ENCODE measurements at places on chromosomes 11 and 22.

DNA sequence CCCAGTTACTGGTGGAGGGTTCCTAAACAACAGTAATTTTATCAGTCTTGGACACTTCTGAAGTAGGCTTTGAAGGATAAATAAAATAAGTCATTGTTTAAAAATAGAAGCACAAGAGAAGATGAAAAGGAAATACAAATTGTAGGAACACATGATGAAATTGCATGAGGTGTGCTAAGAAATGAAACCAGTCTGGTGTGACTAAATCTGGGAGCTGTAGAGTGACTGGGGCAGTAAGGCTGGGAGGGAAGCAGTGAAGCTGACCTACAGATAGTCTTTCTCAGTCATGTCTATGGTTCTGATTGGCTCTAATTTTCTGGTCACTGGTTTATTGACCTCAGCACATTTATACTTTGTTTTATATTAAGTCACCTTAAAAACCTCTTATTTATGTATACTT lies 139.1 kb downstream of the SLC17A6 start:
- DNase-seq, result no peak

GRCh38 chr11:119403021-119403420 lies 20.0 kb downstream of the THY1 start:
- DNase-seq, result no peak

DNA sequence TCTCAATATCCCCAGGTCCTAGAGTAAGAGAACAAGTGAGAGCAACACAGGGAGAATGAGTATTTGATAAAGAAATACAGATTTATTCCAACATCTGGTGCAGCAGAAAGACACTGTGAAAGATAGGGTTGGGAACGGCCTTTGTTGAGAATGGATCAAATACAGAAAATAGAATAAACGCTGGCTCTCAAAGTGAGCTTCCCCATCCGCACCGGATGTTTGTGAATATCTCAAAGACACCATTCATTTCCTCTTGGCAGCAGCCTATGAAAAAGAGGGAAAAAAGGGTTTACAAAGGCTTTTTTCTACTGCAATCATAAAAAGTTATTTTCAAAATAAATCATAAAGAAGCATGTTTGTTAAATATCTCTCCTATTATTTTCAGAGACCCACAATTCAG lies 279.3 kb downstream of the CASP12 start:
- no peak for DNase-seq

- peak; percentile 81 for DNase-seq
Measured at GRCh38 chr11:44559207-44559939, 6.1 kb upstream of the CD82 start.

DNA sequence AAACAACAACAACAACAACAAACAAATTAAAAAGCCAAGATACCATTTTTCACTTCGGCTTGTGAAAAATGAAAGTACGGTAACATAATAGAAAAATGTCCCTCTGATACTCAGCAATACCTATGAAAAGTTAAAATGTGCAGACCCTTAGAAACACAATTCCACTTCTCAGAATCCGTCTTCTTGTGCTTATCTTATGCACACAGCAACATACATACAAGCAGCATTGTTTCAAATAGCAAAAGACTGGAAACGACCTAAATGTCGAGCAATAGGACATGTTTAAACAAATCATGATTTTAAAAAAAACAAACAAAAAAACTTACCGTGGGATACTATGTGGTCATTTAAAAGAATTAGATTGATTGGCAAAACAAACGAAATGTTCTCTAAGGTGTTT lies 26.5 kb downstream of the RBFOX2 start:
- DNase-seq, result no peak

DNA sequence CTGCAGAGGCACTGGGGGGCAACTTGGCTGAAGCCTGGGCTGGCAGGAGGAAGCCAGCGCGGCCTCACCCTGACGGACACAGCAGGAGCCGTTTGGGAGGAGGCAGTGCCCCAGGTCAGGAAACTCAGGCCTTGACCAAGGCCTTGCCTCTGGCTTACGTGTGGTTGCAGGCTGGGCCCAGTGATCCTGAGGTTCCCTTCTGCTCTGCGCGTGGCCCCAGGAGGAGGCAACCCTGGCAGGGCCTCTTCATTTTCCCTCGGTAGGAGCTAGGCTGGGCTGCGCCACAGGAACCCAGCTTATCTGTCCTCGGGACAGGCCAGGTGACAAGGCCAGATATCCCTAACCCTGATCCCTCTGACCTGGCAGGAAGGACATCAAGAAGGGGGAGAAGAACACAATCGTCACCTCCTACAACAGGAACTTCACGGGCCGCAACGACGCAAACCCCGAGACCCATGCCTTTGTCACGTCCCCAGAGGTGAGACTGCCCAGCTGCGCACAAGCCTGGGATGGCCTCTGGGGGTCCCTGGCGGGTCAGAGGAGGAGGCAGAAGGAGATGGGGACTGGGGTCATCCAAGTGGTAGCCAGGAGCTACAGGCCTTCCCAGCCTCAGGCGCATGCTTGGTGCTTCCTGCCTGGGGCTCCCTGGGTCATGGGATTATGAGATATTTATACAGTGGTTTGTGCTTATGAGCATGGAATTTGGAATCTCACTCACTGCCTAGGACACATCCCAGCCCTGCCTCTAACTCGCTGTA lies 20.6 kb downstream of the POLR3H start:
- peak; percentile 66 for DNase-seq

DNA sequence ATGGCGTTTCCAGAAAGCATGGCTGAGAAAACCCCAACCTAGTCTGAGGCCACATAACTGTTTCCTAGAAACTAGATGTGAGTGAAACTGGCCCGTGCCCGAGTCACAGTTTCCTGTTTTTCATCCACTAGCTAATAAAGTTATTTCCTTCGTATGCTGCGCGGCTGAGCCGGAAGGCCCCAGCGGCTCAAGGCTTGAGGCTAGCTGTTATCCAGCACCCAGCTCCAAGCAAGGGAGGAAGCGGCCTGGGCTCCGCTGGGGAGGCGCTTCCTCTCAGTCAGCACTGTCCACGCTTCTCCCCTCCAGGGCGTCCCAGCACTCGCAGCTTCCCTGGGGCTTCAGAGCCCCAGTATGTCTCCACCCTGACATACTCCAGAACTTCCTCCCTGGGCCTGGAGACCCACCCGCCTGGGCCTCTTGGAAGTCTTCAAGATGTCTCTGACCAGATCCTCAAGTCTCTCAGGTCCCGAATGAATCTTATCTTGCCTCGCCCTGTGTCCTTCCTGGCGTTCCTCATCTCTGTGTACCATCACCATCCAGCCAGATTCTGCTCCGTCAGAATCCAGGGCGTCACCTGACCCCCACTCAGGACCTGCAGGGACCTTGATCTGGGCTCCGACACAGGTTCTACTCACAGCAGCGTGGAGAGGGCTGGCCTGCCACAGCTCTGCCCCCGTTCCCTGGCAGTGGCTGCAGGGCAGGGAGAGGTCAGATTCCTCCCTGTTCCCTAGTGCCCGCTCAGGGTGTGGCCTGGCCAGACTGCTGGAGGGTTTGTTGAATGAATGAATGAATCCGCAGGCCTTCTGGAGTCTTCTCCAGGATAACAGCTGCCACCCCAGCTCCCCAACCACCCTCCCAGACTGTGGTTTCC lies 81.9 kb downstream of the LRRC32 start:
- peak; percentile 63 for DNase-seq

DNA sequence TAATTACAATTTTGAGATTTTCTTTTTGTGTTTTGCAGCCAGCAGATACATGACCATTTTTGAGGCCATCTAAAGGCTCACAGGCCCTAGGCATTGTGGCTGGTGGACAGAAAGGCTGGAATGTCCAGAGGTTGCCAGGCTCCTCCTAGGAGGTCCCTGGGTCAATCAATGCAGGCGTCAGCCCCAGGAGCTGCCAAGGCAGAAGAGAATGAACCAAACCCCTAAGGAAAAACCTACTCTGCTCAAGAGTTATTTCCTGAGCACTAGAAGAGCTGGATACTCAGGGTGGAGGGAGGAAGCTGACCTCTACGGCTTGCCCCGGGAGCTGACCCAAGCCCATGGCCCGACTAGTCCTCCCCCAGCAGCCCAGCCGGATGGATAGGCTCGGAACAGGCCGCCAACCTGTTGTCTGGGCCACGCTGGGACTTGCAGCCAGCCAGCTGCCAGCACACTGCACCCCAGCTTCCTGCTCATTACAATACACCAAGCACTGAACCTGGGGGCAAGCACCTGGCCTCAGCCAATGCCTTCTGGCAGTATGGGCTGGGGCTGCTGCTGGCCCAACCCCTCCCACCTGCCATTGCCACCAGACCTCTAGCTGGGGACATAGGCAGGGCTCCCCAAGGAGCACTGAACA lies 5.7 kb upstream of the SCGB1A1 start:
- no peak for DNase-seq

DNA sequence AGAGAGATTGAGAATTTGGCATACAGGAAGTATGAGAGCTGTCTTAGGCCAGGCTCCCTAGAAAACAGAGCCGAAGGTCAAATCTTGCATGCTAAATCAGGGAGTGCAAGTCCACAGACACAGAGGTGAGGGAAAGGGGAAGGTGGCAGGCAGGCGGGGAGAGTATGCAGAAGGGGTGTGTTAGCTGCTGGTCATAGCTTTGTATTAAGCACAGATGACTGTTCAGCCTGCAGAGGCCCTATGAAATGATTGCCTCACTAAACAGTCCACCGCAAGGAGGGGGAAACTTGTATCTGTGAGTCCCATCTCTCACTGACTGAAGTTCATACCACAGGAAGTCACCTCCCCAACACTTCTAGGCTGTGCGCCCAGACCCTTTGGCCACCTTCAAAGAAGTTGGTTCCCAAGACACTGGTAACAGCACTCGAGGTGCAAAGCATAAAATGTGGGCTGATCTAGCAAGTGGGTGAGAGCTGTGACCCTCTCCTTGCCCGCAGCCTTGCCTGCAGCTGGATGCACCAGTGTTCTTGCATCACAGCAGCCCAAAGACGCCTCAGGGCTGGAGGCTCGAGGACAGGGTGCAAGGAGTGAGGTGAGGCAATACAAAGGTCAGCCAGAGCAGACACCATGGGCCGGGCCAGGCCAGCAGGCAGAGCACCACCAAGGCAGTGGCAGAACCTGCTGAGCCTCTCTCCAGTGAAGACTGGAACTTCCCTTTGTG lies 115.3 kb upstream of the TBCEL start:
- DNase-seq, result peak; percentile 66

GRCh38 chr22:37684803-37685615 lies 1.1 kb upstream of the NOL12 start:
- no peak for DNase-seq

- no peak for DNase-seq
Measured at GRCh38 chr22:48637231-48637630, 1190.4 kb downstream of the BRD1 start.

DNA sequence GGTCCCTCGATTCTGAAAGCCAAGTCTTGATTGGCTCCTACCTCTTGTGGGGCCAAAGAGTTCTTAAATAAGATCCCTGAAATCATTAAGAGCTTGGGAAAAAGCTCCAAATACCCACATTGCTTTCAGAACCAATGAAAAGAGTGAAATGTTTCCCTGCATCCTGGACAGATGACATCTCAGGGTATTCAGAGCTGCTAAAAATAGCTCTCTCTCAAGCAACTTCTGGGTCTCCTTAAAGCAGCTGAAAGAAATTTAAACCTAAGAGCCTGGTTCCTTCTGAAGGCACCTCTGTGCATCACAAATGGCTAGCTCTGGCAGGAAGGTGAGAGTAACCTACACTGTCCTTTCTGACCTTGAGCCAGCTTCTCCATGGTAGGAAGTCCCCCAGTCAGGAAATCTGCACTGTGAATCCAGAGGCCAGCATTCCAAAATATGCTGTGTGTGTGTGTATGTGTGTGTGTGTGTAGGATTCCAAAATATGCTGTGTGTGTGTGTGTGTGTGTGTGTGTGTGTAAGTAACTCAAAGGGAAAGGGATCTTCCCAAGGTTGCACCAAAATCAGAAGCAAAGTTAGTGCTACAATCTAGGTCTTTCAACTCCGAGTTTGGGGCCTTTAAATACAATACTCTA lies 50.1 kb downstream of the RELT start:
- DNase-seq, result no peak

- no peak for DNase-seq
Measured at GRCh38 chr11:69866648-69867047, 47.4 kb upstream of the FGF3 start.

DNA sequence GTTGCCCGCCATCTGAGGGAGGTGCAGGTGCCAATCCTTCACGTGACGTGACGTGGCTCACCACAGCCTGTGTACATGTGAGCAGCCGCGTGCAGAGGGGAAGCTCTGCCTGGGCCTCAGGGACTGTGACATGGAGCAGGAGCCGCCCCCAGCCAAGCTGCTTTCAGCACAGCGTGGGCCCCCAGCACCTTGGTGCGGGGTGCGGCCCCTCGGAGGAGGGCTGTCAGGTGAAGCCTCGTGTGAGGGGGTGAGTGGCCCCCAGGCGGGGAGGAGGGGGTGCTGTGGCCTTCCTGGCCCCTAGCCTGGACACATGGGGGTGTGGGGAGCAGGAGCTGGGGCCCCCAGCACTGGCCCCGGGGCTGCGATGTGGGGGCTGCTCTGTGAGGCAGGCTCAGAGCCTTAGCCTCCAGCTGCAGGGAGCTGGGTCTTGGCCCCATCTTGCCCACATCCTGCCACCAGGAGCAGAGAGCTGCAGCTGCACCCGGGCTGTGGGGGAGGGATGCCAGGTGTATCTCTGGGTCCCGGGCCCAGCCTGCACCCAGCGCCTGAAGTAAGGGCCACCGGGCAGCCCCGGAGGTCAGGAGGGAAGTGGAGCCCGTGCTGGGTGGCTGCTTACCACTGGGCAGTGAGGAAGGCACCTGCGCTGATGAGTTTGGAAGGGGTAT lies at the start of gene ADORA2A:
Gene ADORA2A (plus strand): TSS at position 100 of the 665 bp plus-strand sequence. CDS start 5,806 bp downstream, outside the sequence.
- no peak for DNase-seq

DNA sequence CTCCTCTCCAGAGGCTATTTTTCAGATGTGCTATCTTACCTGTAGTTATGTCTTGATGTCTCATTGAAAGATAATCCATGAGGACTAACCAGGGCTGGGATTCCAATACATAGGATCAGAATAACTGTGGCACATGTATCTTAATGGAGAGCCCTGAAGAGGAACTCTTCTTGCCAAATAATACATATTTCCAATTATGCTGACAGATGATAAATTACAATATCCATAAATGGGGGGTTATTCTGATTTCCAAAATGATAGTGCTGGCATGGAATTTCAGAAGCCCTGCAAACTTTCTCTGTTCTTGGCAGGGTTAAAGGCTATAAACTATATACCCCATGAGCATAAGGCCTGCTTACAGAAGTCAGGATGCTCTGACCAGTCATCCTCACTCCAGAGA lies 154.2 kb downstream of the ATG16L2 start:
- DNase-seq, result no peak

- DNase-seq, result no peak
Measured at GRCh38 chr22:23824476-23825245, 14.1 kb downstream of the DERL3 start.

- DNase-seq, result no peak
Measured at GRCh38 chr11:72347691-72348090, 86.6 kb downstream of the CLPB start.

DNA sequence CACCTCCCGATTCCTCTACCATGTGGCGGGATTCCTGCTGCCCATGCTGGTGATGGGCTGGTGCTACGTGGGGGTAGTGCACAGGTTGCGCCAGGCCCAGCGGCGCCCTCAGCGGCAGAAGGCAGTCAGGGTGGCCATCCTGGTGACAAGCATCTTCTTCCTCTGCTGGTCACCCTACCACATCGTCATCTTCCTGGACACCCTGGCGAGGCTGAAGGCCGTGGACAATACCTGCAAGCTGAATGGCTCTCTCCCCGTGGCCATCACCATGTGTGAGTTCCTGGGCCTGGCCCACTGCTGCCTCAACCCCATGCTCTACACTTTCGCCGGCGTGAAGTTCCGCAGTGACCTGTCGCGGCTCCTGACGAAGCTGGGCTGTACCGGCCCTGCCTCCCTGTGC lies 10.5 kb downstream of the CXCR5 start:
- DNase-seq, result no peak

GRCh38 chr11:119335091-119335654 lies 846 bp downstream of the RNF26 start:
- no peak for DNase-seq

All from hematopoietic multipotent progenitor cell treated with erythropoietin and hydrocortisone succinate and interleukin-3 and kit ligand, for 6 days (in vitro differentiated cells).